Diencephalon (tissue), 1 donor: ENCODE measurements at places on chromosomes 16 and 17. TPM values are rescaled to one million over a fixed set of nuclear protein-coding genes. Genes with fewer than 3 reads are reported as not detected.

The NXN gene
- 20.8 TPM for total RNA-seq

The PSMD11 gene
- total RNA-seq = 91.8 TPM

The SLC6A4 gene
- total RNA-seq = 0.92 TPM

The MPP3 gene
- 29.8 TPM for total RNA-seq

The EMP2 gene
- total RNA-seq = 6.0 TPM

The TMEM235 gene
- not detected for total RNA-seq

The TEFM gene
- 21.5 TPM for total RNA-seq

The HS3ST3A1 gene
- not detected for total RNA-seq

The STX1B gene
- 49.4 TPM for total RNA-seq

The RANBP10 gene
- 6.9 TPM for total RNA-seq

The OR3A3 gene
- not detected for total RNA-seq

The MYOCD gene
- total RNA-seq = 0.46 TPM

The C16orf92 gene
- total RNA-seq = not detected

The IL34 gene
- total RNA-seq = 8.5 TPM

The SAMD14 gene
- 29.8 TPM for total RNA-seq

The KRTAP9-8 gene
- not detected for total RNA-seq

The CMTR2 gene
- total RNA-seq = 43.8 TPM

The UTS2R gene
- not detected for total RNA-seq

The GDPD3 gene
- total RNA-seq = 0.46 TPM

The CDRT15 gene
- total RNA-seq = not detected

The SLC47A1 gene
- total RNA-seq = 0.92 TPM

The AOC2 gene
- 1.2 TPM for total RNA-seq

The WNT3 gene
- 10.4 TPM for total RNA-seq

The BBS2 gene
- 126 TPM for total RNA-seq

The SULT1A1 gene
- total RNA-seq = 11.1 TPM

The KRT17 gene
- not detected for total RNA-seq

The TMEM100 gene
- 7.6 TPM for total RNA-seq

The RNF222 gene
- total RNA-seq = not detected

The ITGA2B gene
- 2.3 TPM for total RNA-seq

The HS3ST4 gene
- 8.3 TPM for total RNA-seq

The TCAP gene
- total RNA-seq = 1.4 TPM

The FBXO39 gene
- total RNA-seq = not detected

The IL32 gene
- total RNA-seq = 1.6 TPM

The TBC1D26 gene
- 0.23 TPM for total RNA-seq

The ATP5PD gene
- total RNA-seq = 146 TPM

The CCL17 gene
- not detected for total RNA-seq

The CD300C gene
- total RNA-seq = 0.46 TPM

The SMIM22 gene
- total RNA-seq = not detected

The DPEP2 gene
- 1.4 TPM for total RNA-seq

The SF3B3 gene
- 104 TPM for total RNA-seq

The CLEC3A gene
- 0.23 TPM for total RNA-seq

The VAMP2 gene
- 86.5 TPM for total RNA-seq

The SMARCD2 gene
- total RNA-seq = 11.5 TPM

The GRAP gene
- 4.8 TPM for total RNA-seq

The KRTAP4-3 gene
- total RNA-seq = not detected

The GRN gene
- 95.3 TPM for total RNA-seq

The B3GNT9 gene
- total RNA-seq = 1.8 TPM

The PLA2G10 gene
- not detected for total RNA-seq

The CSH1 gene
- not detected for total RNA-seq

The CTRB1 gene
- not detected for total RNA-seq

The GPT2 gene
- total RNA-seq = 23.1 TPM
